Activated naive CD4-positive, alpha-beta T cell treated with anti-CD3 and anti-CD28 coated beads for 36 hours (primary cell): ENCODE measurements at places on chromosomes 3 and 15.

DNA sequence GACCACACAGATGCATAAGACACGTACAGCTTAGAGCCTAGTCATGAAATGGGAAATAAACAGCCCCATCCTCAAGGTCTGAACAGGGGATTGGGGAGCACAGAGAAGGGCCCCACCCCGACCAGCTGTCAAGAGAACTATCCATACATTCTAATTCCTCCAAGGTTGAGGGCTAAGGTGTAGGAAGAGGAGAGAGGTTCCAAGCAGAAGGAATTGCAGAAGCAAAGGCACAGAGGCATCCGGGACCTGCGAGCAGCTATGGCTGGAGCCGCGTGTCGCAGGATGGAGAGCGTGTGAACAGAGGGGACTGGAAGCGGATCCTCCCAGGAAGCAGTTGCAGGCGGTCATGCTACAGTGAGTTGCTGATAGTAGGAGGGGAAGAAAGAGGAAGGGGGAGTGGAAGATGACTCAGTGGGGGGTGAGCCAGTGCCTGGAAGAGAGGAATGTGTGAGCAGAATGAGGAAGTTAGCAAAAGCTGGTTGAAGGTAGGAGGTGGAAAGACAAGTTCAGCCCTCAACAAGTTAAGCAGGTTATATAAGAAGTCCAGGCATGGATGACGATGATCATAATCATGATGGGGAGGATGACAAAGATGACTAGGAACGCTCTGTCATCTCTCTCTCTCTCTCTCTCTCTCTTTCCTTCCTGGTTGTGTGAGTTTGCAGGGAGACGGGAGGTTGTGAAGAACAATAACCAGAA is 89.7 kb downstream of the LIPC start:
- no peak overlapping the region for H3K4me3 ChIP-seq
- H3K36me3 ChIP-seq: peaks cover 2% of the 10 kb centered on the region
- H3K4me1 ChIP-seq: peaks cover 50% of the 10 kb centered on the region
- no peaks in the 10 kb centered on the region for H3K27me3 ChIP-seq

- no peak for DNase-seq
- H3K4me1 ChIP-seq: no peaks in the 10 kb centered on the region
- no peak overlapping the region for H3K27ac ChIP-seq
- H3K4me3 ChIP-seq: no peak overlapping the region
- no peaks in the 10 kb centered on the region for H3K36me3 ChIP-seq
- H3K27me3 ChIP-seq: peaks cover 19% of the 10 kb centered on the region
Observed at GRCh38 chr15:67813104-67813634, 12.1 kb upstream of the SKOR1 start.

DNA sequence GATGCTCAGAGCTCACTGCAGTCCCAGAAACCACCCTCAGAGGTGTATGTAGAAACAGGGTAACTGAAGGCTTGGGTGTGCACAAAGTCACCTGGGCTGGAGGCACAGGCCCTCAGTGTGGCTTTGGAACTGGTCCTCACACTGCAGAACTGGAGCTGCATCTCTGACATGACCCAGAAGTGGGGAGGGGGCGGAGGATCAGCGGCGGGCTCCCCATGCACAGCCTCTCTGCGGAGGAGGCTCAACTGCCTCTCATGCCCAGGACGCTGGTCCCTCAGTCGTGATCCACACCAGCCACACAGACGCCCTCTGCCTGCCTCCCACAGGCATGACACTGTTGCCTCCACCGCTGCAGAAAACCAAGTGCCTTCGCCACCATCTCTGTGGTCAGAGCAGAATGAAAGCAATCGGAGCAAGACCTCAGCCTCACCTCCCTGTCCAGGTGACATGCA is 73.7 kb downstream of the TM2D3 start:
- H3K4me3 ChIP-seq: no peak overlapping the region
- DNase-seq: peak; percentile 27
- H3K27ac ChIP-seq: no peak overlapping the region
- peaks cover 4% of the 10 kb centered on the region for H3K4me1 ChIP-seq
- no peaks in the 10 kb centered on the region for H3K36me3 ChIP-seq
- H3K27me3 ChIP-seq: peaks cover 35% of the 10 kb centered on the region

GRCh38 chr3:141507392-141508066 is 20.7 kb downstream of the RASA2 start:
- H3K36me3 ChIP-seq: peaks cover 9% of the 10 kb centered on the region
- H3K27me3 ChIP-seq: no peaks in the 10 kb centered on the region
- H3K4me1 ChIP-seq: peaks cover 47% of the 10 kb centered on the region
- no peak for DNase-seq
- peak overlapping the region; percentile 16 for H3K27ac ChIP-seq
- H3K4me3 ChIP-seq: no peak overlapping the region

DNA sequence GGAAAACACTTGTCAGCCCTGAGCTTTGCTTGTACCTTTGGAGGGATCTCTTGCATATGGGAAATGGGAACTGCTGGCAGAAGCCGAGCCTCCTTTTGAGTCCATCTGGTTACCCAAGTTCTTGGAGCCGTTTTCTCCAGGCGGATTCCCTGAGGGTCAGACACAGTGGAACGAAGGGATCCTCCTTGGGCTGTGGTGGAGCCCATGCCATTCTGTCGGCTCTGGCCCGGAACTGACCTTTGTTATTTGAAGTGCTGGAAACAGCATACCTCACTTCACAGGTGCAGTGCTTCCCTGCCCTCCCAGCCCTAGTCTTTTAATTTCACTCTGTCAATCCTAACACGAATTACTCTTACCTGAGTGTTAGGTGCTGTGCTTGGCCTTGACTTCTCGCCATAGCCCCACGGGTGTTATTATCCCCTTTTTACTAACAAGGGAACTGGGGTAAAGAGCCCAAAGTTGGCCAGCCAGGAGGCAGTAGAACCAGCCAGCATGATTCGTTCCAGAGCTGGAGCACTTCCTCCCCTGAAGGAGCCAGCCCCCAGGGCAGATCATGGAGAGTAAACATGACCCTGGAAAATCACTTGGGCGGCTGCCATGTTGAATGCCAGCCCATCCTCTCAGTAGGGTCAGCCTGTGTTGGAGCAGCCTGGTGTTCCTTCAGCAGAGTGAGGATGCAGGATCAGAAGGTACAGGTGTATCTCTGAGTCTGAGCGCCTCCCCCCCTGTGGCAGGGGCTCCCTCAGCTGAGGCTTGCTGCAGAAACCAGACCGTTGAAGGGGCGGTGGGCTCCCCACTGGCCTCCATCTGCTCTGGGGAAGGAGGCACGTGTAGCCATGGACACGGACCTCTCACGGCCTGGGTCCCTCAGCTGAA is 143.2 kb downstream of the DNAJB8 start:
- DNase-seq: no peak
- H3K27me3 ChIP-seq: no peaks in the 10 kb centered on the region
- H3K4me1 ChIP-seq: peaks cover 43% of the 10 kb centered on the region
- no peak overlapping the region for H3K27ac ChIP-seq
- no peaks in the 10 kb centered on the region for H3K36me3 ChIP-seq

DNA sequence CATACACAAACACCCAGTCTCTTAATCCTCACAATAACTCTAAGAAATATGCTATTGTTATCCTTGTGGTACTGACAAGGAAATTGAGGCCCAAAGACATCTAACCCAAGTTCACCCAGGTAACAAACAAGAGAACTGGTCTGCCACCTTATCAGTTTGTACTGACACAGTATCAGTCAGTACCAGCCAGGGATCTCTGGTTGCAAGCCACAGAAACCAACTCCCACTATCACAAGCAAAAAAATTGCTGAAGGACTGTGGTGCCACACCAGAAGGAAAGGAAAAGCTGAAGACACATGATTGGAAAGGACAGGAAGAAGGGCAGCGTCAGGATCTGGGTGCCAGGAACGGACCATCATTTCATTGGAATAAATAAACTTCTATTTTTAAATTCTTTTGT is 63.8 kb upstream of the GLCE start:
- no peak for DNase-seq
- H3K36me3 ChIP-seq: no peaks in the 10 kb centered on the region
- no peaks in the 10 kb centered on the region for H3K27me3 ChIP-seq

GRCh38 chr3:62803276-62803675 is 71.9 kb downstream of the CADPS start:
- H3K4me1 ChIP-seq: no peaks in the 10 kb centered on the region
- peaks cover 2% of the 10 kb centered on the region for H3K27me3 ChIP-seq
- H3K27ac ChIP-seq: no peak overlapping the region
- H3K4me3 ChIP-seq: no peak overlapping the region
- no peaks in the 10 kb centered on the region for H3K36me3 ChIP-seq

- no peaks in the 10 kb centered on the region for H3K4me1 ChIP-seq
- no peak overlapping the region for H3K4me3 ChIP-seq
- H3K27me3 ChIP-seq: no peaks in the 10 kb centered on the region
Observed at GRCh38 chr3:43363621-43364266, 77.4 kb downstream of the SNRK start.

DNA sequence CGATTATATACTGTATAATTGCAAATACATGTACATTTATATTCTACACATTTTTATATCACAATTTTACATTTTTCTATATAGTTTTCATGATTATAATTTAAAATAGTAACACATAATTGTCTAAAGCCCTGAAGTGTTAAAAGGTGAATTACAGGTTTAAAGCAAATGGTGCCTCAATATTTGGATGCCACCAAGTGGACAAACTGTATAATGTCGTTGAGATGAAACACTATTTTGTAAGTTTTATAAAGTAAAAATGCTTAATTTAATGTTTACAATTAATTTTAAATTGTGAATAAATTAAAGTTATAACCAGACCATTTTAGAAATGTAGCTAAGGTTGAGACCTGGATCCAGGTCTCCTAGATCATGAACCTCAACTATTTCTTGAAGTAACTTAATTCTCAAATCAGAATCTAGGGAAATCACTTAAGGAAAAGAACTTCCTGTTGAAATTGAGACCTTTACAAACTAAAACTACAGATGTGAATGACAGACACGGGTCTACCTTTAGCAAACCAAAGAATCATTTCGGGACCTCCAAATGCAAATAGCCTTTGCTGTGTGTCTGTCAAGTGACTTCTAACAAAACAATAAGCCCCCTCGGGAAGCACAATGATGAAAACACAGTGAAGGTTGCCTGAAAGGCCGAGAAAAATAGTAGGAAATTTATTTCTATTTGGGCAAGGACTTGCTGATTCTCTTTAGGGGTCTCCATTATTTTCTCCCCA is 37.8 kb downstream of the EHHADH start:
- no peak for DNase-seq
- no peak overlapping the region for H3K27ac ChIP-seq
- no peak overlapping the region for H3K4me3 ChIP-seq
- no peaks in the 10 kb centered on the region for H3K4me1 ChIP-seq
- no peaks in the 10 kb centered on the region for H3K36me3 ChIP-seq
- H3K27me3 ChIP-seq: no peaks in the 10 kb centered on the region

DNA sequence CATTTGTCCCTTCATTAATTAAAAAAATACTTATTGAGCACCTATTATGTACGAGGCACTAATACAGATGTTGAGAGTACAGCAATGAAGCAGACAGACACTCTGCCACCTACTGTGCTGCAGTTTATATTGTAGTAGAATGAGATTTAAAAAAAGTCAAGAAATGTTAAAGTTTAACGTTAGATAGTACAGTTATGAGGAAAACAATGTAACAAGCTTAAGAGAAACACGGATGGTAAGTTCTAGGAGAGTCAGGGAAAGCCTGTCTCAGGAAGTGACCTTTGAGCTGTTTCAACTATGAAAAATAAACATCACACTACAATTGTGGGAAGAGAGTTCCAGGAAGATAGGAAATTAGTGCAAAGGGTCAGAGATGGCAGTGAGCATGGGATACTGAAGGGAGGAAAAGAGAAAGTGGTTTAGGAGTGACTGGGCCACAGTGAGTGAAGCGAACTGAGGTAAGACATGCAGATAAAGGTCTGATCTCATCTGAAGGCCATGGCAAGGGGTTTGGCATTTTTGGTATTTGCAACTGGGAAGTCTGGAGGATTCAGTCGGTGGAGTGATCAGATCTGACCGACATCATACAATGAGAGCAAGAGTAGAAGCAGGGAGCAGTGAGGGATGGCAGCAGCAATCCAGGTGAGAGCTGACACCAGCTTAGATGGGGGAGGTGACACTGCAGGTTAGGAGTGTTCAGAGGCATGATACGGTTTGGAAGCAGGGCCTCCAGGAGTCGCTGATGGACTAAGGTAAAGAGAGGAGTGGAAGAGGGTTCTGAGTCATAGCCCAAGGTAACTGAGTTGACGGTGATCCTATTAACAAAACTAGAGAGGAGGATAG is 28.5 kb downstream of the PLSCR4 start:
- DNase-seq: no peak
- no peak overlapping the region for H3K4me3 ChIP-seq
